ENCODE measurements at places on chromosomes 16 and 17. TPM values are rescaled to one million over a fixed set of nuclear protein-coding genes. Genes with fewer than 3 reads are reported as not detected.

GRCh38 chr17:77821114-77821513 is 137.4 kb upstream of the TNRC6C start:
- no peak for DNase-seq

- DNase-seq = no peak
Measured at GRCh38 chr17:29412780-29413565, 22.8 kb downstream of the TAOK1 start.

The FOXN1 gene
- 0.06 TPM for total RNA-seq

DNA sequence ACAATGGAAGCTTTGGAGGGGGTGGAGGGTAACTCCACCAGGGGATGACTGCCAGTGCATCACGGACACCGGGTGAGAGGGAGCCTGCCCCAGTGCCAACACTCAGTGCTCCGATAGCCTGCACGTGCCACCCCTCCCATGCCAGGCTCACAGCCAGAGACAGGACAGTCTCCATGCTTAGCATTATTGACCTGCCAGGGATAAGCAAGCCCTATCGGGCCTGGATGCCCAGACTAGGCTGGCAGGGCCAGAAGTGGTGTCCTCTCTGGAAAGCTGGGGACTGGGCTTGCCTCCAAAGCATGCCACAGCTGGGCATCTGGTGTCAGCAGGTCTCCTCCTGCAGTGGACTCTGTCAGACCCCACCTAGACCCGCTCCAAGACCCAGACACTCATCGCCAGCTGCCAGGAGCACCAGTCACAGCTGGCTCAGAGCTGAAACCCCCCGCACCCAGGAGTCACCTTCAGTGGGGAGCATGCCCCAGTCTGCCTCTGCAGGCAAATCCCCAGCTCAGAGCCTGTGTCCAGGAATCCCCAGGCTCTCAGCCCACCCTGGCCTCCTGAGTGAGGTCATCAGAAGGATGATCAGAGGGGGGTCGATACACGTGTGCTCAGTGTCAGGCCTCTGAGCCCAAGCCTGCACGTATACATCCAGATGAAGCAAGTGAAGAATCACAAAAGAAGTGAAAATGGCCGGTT is 1.8 kb upstream of the RHBDF1 start:
- no peak for DNase-seq

The C16orf54 gene
- total RNA-seq = 3.0 TPM

GRCh38 chr17:12736526-12736925 is 52.8 kb upstream of the ARHGAP44 start:
- no peak for DNase-seq

DNA sequence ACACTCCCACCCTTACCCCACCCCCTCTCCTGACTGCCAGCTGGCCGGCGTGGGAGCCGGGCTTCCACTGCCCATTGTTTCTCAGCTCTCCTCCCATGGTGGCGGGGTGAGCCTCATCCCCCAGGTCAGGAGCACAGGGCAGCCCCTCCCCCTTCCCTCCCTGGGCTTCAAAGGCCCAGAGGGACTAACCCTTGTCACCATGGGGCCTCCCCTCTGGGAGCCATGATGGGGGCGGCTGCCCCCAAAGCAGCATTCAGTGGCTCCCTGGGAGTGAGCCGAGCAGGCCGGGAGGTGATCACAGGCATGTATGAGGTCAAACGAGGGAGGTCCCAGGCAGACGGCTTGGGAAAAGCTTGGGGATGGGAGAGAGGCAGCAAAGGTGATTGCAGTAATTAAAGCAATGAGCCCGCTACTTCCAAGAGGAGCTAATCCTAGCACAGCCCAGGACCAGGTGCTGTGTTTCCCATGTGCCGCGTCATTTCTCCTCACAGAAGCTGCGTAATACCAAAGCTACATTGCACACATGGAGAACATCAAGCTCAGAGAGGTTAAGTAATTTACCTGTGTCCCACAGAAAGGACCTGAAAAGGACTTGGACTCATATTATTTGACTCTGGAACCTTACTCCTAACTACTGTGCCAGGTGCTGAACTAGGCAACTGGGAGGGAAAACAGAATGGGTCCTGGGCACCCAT is 24.5 kb downstream of the CDK5RAP3 start:
- no peak for DNase-seq

The RHBDL3 gene
- 0.40 TPM for total RNA-seq

The DRC7 gene
- total RNA-seq = 1.9 TPM

DNA sequence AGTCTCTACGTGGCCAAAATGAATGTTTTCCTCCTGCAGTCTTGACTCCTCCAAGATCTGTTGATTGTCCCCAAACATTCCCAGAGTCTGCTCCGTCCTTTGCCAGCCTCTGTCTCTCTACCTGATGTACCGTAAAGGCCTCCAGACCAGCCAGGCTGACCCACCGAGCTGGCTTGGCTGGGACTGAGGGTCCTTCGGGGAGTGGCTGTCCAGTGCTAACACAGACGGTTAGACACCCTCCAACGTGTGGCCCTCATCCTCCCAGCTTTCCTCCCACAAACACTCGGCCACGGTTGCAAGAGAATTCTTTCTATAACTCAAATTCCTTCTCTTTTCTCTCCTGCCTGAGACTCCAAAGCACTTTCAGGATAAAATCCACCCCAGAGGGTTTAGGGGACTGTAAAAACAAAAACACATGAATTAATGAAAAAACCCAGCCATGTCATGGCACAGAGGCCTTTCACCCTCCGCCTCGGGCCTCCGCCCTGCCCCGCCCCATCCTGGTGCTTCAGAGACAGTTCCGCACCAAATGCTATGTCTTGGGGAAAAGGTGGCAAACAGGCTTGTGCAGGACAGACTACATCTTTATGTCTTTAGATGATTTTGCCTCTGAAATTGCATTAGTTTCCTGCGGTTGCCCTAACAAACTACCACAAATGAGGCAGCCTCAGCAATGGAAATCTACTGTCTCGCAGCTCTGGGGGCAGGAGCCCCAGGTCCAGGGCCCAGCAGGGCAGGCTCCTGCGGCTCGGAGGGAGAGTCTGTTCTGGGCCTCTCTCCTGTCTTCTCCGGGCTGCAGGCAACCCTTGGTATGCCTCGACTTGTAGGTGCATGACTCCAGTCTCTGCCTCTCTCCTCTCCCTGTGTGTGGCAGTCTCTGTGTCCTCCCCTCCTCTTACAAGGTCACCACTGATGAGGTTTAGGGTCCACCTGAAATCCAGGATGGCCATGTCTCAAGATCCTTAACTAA is 72.5 kb upstream of the CBX4 start:
- DNase-seq = no peak

GRCh38 chr16:50659806-50660205 is 21.3 kb downstream of the SNX20 start:
- no peak for DNase-seq

GRCh38 chr17:13582776-13583547 is 18.8 kb downstream of the HS3ST3A1 start:
- no peak for DNase-seq

- DNase-seq = no peak
Measured at GRCh38 chr16:66427036-66427860, at the start of gene BEAN1. BEAN1 (plus strand) TSS chr16:66427295; CDS start chr16:66437677, 10,382 bp downstream.

The IRX5 gene
- 0.12 TPM for total RNA-seq

The SDR42E2 gene
- 0.26 TPM for total RNA-seq

- DNase-seq = no peak
Measured at GRCh38 chr17:72603420-72604242, 482.8 kb downstream of the SOX9 start.

DNA sequence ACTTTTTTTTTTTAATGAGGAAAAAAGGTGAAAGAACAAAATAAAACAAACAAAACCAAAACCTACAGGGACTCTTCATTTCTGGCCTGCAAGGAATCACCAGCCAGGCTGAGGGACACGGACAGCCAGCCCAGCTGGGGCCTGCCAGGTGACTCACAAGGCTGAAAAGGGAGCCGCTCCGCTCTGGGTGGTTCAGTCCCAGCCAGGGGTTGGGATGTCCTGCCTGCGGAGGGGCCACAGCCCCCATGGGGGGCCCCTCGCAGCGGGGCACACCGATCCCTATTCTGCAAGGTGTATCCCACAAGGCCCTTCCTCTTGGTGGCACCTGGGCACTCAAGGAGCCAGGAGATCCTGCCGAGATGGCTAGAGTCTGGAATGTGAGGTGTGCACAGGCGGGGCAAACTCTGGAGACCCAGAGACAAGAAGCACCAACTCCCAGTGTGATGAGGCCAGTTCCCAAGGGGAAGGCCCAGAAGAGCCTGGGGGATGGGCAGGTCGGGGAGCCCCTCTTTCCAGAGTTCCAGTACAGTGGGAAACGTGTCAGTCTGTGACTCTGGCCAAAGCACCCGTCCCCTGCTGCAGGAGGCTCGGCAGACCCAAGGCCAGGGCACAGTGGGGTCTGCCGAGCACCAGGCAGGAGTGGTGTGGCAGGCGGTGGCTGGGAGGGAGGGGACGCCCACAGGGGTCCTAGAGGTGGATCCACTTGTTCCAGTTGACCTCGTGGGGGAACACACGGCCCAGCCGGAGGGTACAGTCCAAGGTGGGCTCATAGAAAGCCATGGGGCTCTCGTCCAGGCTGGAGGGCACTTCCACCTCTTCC is 58.9 kb downstream of the IL21R start:
- no peak for DNase-seq

- DNase-seq = no peak
Measured at GRCh38 chr16:74623214-74623838, 16.4 kb upstream of the GLG1 start.

DNA sequence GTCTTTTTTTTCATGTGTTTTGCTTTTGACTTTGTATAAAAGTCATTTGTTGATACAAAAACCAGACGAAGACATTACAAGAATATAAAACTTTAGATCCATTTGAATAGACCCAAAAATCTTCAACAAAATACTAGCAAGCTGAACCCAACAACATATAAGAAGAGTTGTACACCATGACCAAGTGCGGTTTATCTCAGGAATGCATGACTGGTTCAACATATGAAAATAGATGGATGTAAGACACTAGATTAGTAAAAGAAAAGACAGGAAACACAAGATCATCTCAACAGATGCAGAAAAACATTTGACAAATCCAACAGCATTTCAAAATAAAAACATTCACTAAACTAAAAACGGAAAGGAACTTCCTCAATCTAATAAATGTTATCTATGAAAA is 69.0 kb downstream of the TBC1D16 start:
- DNase-seq = no peak

- no peak for DNase-seq
Measured at GRCh38 chr17:1650731-1651558, 1.3 kb upstream of the RILP start.

GRCh38 chr17:38572669-38573365 is 32.9 kb downstream of the SRCIN1 start:
- no peak for DNase-seq

The FBXW10 gene
- 0.86 TPM for total RNA-seq

The TNFAIP1 gene
- 60.2 TPM for total RNA-seq

DNA sequence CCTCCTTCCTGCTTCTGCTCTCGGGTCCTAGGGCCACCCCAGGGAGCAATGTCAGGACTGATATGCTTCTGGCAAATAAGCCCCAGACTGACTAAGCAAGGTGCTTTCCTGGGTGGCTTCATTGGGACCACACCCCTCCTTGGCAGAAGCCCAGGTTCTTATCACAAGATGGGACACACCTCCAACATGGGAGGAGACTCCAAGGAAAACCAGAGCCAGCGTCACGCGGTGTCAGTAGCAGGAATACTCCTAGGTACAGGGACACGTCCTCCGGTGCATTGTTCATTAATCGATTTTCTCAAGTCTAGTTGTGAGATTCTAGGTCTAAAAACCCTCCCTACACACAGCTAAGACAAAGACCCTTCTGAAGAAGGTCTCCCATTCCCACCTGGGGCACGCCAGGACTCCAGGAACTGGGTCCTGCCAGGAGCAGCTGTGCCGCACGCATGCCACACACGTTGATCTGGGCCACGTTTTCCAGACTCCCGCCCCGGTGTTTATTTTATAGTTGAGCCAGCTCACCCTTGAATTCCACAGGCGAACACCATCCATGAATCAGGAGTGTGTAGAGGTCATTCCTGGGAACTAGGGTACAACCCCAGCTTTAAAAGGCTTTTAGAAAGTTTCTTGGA is 30.8 kb downstream of the FA2H start:
- DNase-seq = peak; percentile 96

GRCh38 chr17:74104921-74105320 is 98.6 kb upstream of the RPL38 start:
- DNase-seq = no peak

- DNase-seq = no peak
Measured at GRCh38 chr16:49559242-49559641, 185.6 kb downstream of the C16orf78 start.

GRCh38 chr16:56603589-56603988 is 4.8 kb upstream of the MT2A start:
- peak; percentile 49 for DNase-seq

DNA sequence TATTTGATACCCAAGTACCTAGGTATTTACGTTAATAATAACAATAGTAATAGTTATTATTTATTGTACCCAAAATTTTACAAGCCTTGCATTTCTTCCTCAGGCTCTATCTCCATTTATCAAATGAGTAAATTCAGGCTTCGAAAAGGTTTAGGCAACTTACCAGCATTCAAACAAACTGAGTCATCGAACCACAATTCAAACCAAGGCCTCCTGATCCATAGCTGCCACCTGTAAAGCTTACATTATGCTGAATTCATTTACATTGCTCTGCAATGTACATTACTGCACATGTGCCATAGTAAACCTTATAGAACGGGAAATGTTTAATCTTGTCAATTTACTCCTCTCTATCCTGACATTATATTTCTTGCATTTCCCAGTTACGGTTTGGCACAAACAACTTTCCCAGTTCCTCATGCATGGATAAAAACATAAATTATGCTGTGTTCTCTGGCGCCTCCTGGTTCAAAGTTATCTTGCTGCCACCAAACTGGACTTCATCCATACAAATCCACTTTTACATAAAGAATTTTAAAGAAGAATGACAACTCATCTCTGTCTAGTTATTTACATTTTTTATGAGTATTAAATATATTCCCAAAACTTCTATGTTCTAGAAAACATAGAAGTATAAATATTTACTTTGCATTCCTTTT is 360.6 kb upstream of the SOX9 start:
- DNase-seq = no peak

DNA sequence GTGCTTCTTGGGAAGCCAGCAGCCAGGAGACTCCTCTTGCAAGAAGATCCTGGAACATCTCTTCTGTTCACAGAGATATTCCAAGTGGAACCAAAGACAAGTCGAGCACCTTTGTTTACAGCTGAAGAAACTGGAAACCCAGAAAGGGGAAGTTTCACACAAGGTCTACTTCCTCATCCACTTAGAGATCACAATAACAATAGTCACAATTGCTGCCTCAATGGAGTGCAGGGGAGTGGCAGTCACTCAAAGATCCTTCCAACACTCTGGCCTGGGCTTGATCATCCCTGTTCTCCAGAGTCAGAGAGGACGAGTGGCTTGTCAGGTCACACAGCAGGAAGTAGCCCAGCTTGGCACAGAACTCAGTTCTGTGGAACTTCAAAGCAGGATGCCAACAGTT is 46.9 kb upstream of the SIAH1 start:
- DNase-seq = no peak

GRCh38 chr16:4465977-4466779 is 8.2 kb downstream of the NMRAL1 start:
- peak; percentile 68 for DNase-seq

Data from mucosa of gallbladder (tissue), 1 donor.